ENCODE measurements at places on chromosomes 11 and 22. TPM values are rescaled to one million over a fixed set of nuclear protein-coding genes. Genes with fewer than 3 reads are reported as not detected.

The TPBGL gene
- 1.3 TPM for total RNA-seq

The MMP27 gene
- not detected for total RNA-seq

The MN1 gene
- 7.4 TPM for total RNA-seq

The C1QTNF4 gene
- total RNA-seq: 1.3 TPM

The TYR gene
- not detected for total RNA-seq

The RBMXL2 gene
- not detected for total RNA-seq

GRCh38 chr11:67337257-67337656, 16.1 kb downstream of the POLD4 start:
- no peak overlapping the region for H3K4me3 ChIP-seq
- no peaks in the 10 kb centered on the region for H3K4me1 ChIP-seq
- no peaks in the 10 kb centered on the region for H3K36me3 ChIP-seq
- no peaks in the 10 kb centered on the region for H3K27me3 ChIP-seq
- no peak for DNase-seq
- H3K27ac ChIP-seq: no peak overlapping the region

- peak; percentile 88 for DNase-seq
- peaks cover 16% of the 10 kb centered on the region for H3K4me1 ChIP-seq
- no peaks in the 10 kb centered on the region for H3K36me3 ChIP-seq
- peak overlapping the region; percentile 78 for H3K27ac ChIP-seq
- no peaks in the 10 kb centered on the region for H3K27me3 ChIP-seq
Observed at GRCh38 chr11:76380159-76380976, 564 bp downstream of the THAP12 start.

DNA sequence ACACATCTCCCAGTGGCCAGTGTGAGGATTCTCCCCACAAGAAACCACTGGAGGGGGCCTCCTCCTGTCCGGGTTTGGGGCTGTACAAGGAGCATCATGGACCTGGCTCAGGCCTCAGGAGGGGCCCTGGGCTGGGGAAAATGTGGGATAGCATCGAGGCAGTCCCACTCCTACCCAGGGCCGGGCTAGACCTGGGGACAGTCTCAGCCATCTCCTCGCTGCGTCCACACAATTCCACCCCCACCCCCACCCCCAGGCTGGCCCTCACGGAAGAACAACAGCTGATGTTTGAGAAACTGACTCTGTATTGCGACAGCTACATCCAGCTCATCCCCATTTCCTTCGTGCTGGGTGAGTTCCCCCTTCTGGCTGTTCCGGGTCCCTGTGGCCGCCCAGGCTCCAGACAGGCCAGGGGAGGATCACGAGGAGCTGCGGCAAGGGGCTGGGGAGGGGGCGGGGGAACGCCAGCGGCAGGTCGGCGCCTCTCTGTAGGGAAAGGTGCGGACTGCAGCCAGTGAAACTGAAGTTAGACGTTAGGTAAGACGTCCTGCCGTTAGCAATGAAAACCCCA, 4.8 kb downstream of the BEST1 start:
- H3K27ac ChIP-seq: peak overlapping the region; percentile 79
- peak overlapping the region; percentile 31 for H3K4me3 ChIP-seq
- H3K27me3 ChIP-seq: peaks cover 11% of the 10 kb centered on the region
- no peaks in the 10 kb centered on the region for H3K36me3 ChIP-seq
- peaks cover 38% of the 10 kb centered on the region for H3K4me1 ChIP-seq

DNA sequence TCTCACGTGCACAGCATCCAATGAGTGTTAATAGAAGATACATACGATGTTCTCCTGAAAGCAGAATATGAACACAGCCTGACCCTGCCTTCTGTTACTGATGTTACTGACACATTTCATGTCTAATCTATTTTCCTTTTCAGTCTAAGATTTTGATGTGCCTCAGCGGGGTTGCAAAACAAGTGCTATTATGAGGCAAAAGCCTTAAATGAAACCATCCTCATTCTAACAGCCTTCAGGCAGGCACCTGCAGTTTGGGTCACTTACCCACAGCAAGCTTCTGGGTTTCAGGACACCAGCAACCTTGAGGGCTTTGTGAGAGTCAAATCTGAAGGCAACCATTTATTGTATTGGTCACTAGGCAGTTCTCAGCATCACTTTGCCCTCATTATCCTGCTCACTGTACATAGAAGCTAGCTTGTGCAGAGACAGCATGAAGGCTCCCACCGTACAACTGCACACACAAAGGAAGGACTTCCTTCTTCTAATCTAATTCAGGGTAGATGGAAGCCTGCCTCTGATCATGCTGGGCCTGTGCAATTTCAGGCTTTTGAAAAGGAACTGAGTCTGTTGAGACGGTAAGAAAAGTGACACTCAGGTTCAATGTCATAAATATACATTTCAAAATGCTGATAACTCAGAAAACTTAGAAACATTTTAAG, 183.2 kb upstream of the PITPNB start:
- H3K36me3 ChIP-seq: peaks cover 27% of the 10 kb centered on the region
- no peaks in the 10 kb centered on the region for H3K4me1 ChIP-seq
- no peak overlapping the region for H3K27ac ChIP-seq

DNA sequence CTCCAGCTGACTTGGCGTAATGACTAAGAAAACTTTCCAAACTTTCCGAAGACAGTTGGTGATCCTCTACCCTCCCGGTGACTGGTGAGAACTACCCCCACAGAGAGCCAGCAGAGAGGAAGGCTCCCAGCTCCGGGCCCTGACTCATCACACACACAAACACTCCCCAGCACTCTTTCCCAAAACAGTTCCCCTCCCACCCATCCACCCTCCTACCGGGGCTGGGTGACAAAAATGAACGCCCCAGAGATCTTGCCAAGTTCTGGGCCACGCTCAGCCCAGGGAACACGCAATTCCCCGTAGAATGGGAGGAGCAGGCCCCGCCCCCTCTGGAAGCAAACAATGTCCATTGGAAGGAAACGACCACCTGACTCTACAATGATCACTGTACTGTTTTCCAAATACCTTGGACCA, 21.3 kb upstream of the JAM3 start:
- no peaks in the 10 kb centered on the region for H3K4me1 ChIP-seq
- H3K27ac ChIP-seq: no peak overlapping the region
- H3K4me3 ChIP-seq: no peak overlapping the region
- no peaks in the 10 kb centered on the region for H3K36me3 ChIP-seq
- DNase-seq: no peak

DNA sequence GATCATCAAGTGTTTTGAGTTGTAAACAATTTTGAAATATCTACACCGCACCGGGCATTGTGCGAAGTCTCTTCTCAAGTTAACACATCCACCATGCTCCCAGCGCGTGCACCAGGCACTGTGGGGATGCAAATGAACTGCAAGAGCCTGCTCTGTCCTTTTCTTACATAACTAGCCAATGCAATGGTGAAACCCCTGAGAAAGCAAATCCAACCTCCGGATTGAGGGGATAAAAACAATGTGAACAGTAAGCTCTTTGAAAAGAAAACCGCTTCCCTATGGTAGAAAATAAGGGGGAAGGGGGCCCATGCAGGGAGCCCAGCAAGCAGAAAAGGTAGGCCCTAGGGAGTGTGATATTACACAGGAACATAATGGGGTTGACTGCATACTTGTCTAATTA, 274.9 kb upstream of the MPPED2 start:
- no peaks in the 10 kb centered on the region for H3K4me1 ChIP-seq
- no peak overlapping the region for H3K4me3 ChIP-seq
- no peak overlapping the region for H3K27ac ChIP-seq
- DNase-seq: no peak

GRCh38 chr11:62671236-62671607, 251 bp upstream of the UQCC3 start:
- H3K4me3 ChIP-seq: peak overlapping the region; percentile 70
- H3K27me3 ChIP-seq: no peaks in the 10 kb centered on the region
- peak overlapping the region; percentile 90 for H3K27ac ChIP-seq
- peaks cover 45% of the 10 kb centered on the region for H3K36me3 ChIP-seq
- DNase-seq: no peak
- H3K4me1 ChIP-seq: peaks cover 26% of the 10 kb centered on the region

GRCh38 chr11:72292106-72292785, 48.3 kb upstream of the PHOX2A start:
- H3K36me3 ChIP-seq: no peaks in the 10 kb centered on the region
- no peaks in the 10 kb centered on the region for H3K27me3 ChIP-seq
- no peak overlapping the region for H3K27ac ChIP-seq
- no peaks in the 10 kb centered on the region for H3K4me1 ChIP-seq
- DNase-seq: no peak

- peaks cover 39% of the 10 kb centered on the region for H3K27me3 ChIP-seq
- H3K4me1 ChIP-seq: peaks cover 10% of the 10 kb centered on the region
- DNase-seq: no peak
- H3K36me3 ChIP-seq: no peaks in the 10 kb centered on the region
Observed at GRCh38 chr11:18704045-18704645, 5.6 kb downstream of the TMEM86A start.

DNA sequence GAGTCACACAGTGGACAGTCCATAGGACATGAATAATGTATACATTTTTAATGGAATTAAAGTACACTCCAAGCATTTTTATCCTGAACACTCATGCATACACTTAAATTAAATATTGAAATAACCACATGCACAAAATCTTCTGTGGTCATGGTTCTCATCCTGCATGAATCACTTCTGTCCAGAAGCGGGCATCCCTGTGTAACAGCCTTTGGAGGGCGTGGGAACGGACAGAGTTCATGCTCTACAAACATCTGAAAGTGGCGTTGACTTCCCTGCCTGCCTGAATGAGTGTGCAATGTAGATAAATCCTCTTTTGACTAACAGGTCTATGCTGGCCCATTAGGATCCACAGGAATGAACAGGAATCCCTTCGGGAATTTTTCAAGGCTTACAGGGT, 780.2 kb downstream of the BRD1 start:
- H3K27ac ChIP-seq: no peak overlapping the region
- DNase-seq: no peak
- no peaks in the 10 kb centered on the region for H3K36me3 ChIP-seq
- H3K4me1 ChIP-seq: no peaks in the 10 kb centered on the region
- no peak overlapping the region for H3K4me3 ChIP-seq
- H3K27me3 ChIP-seq: no peaks in the 10 kb centered on the region

DNA sequence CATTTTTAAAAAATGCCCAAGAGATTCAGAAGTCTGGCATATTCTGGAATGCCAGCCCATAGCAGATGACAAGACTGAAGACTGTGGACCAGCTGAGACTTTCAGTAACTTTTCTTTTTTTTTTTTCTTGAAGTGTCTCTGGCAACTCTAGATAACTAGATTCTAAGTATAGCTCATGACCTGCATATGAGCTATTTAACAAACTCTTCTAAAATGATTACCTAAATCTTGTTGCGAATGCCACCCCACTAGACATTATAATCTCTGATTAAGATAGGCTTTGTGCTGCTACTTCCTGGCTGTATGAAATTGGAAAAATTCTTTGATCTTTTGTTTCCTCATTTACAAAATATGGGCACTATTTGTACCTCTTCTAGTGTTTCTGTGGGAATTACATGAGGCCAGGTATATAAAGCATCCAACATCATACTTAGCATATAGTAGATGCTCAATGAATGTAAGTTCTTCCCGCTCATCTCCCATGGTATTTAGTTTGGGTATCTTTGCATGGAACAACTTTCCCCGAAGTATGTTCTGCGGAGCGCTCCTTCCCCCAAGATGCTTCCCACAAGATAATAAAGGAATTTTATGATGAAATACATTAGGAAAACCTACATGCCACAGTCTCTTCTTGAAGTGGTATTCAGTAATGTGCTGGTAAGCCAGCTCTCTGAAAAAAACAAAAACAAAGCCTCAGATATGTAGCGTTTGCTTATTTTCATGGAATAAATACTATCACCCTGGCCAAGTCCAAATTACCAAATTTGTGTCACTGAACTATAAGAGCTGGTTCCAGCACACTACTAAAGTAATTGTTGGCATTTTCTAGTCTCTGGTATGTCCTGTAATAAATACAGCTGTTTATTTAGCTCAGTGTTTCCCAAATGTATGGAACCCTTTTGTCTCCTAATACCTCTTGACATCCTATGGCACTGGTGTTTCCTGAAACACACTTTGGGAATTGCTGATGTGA, 86.8 kb upstream of the TIMP3 start:
- no peak overlapping the region for H3K4me3 ChIP-seq
- H3K4me1 ChIP-seq: peaks cover 6% of the 10 kb centered on the region
- H3K27ac ChIP-seq: no peak overlapping the region
- DNase-seq: no peak
- H3K36me3 ChIP-seq: no peaks in the 10 kb centered on the region

- peaks cover 9% of the 10 kb centered on the region for H3K4me1 ChIP-seq
- no peak for DNase-seq
- H3K36me3 ChIP-seq: no peaks in the 10 kb centered on the region
- H3K27ac ChIP-seq: no peak overlapping the region
- peaks cover 29% of the 10 kb centered on the region for H3K27me3 ChIP-seq
Observed at GRCh38 chr11:6656584-6656915, 941 bp upstream of the DCHS1 start.

DNA sequence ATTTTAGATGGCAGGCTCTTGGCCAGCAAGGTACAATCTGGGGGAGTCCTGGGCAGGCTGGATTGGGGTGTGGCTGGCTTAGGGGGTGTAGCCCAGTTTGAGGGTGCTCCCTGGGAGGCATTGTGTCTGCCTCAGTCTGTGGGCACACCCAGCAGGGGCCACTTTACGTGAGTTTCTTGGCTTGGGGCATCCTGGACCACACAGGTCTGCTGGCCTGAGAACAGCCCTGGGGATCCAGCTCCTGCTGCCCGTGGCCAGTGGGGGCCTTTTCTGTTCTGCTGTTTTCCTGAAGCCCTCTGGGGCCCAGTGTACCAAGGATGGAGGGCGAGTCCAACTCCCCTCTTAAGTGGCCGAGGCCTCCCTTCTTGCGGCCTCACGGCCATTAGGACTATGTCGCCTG, 71.9 kb downstream of the MPPED1 start:
- no peak overlapping the region for H3K27ac ChIP-seq
- no peaks in the 10 kb centered on the region for H3K36me3 ChIP-seq
- peaks cover 47% of the 10 kb centered on the region for H3K27me3 ChIP-seq
- no peaks in the 10 kb centered on the region for H3K4me1 ChIP-seq

DNA sequence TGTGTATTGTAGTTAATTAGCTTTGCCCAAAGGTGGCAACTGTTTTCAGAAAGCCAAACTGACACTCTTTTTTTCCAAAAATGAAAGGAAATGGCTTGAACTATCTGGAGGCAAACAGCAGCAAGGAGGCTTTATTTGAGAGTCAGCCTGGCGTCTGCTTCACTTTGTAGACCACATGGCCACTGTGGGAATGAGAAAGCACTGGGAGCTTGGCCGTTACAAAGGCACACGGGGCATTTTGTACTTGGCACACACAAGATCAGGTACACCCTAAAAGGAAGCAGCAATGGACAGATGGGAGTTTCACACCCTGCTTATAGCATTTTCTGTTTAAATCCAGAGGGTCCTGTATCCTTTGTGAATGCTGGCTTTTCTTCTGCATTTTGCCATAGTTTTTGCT, 126.3 kb downstream of the MPPED2 start:
- H3K36me3 ChIP-seq: no peaks in the 10 kb centered on the region
- no peaks in the 10 kb centered on the region for H3K4me1 ChIP-seq
- H3K4me3 ChIP-seq: no peak overlapping the region
- no peak for DNase-seq
- no peak overlapping the region for H3K27ac ChIP-seq
- no peaks in the 10 kb centered on the region for H3K27me3 ChIP-seq

GRCh38 chr11:126874276-126874675, 126.3 kb downstream of the KIRREL3 start:
- DNase-seq: no peak
- no peaks in the 10 kb centered on the region for H3K27me3 ChIP-seq
- no peaks in the 10 kb centered on the region for H3K36me3 ChIP-seq
- no peak overlapping the region for H3K4me3 ChIP-seq
- no peak overlapping the region for H3K27ac ChIP-seq
- H3K4me1 ChIP-seq: no peaks in the 10 kb centered on the region

GRCh38 chr11:19756675-19757475, 44.2 kb downstream of the NAV2 start:
- H3K36me3 ChIP-seq: no peaks in the 10 kb centered on the region
- no peak for DNase-seq
- no peaks in the 10 kb centered on the region for H3K27me3 ChIP-seq

GRCh38 chr11:130779943-130780342, 136.3 kb downstream of the SNX19 start:
- no peaks in the 10 kb centered on the region for H3K36me3 ChIP-seq
- H3K4me1 ChIP-seq: no peaks in the 10 kb centered on the region
- no peak overlapping the region for H3K27ac ChIP-seq
- no peak for DNase-seq
- H3K4me3 ChIP-seq: no peak overlapping the region
- H3K27me3 ChIP-seq: no peaks in the 10 kb centered on the region

All from left lung (tissue), 14 donors.